ENCODE measurements at places on chromosomes 2 and 18.

DNA sequence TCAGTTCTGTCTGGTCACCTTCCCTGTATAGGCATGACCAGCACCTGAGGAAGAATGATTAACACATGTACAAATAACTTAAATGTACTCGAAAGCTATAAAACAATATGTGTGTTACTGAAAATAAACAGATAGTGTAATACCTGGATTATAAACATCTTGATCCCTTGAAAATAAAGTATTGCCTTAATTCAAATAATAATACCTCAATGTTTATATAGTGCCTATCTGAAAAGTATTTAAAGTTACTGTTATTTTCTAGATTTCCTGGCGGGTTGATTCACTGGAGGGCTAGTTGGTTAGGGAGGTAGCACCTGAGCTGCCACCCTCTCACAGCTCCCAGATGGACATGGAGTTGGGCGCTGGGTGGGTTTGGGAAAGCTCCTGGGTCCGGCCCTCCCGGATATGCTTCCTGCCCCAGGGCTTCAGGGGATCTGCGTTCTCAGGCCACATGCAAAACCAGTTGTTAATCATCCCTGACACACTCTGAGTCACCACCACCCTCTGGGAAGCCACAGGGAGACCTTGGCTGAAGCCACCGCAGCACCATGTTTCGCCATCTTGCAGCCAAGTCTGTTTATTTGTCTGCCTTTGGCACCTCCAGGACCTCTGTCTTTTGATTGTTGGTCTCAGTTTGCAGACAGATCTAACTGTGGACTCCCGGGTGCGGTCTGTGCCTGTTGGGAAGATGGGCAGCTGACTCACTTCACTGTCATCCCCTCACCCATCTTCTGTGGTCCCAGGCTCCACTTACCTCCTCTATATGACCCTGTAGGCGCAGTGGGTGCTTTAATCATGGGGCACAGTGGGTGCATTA lies 35.3 kb downstream of the RAB31 start:
- peak; percentile 92 for DNase-seq

- DNase-seq: no peak
These were observed 13.1 kb upstream of the PPP1R1C start for GRCh38 chr2:181972431-181973170.

GRCh38 chr2:62971936-62972335 lies 78.7 kb upstream of the OTX1 start:
- no peak for DNase-seq

DNA sequence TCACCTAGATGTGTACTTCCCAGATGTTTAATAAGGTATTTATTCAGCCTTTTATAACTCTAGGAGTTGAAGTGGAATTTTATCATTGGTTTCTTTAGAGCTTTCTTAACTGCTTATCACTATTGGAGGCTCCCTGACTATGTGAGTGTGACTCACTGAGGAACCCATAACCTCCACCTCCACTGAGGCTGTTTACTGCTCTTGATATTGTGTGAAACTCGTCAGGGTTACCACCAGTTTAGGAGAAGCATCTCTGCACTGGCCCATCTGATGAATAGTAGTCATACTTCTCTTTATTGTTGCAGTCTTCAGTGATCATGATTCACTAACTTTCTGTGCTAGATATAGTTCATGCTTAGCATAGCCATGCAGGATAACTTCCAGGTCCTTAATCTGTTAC lies 79.6 kb upstream of the UBXN4 start:
- no peak for DNase-seq

GRCh38 chr2:28271231-28271918 lies 121.3 kb upstream of the FOSL2 start:
- no peak for DNase-seq

DNA sequence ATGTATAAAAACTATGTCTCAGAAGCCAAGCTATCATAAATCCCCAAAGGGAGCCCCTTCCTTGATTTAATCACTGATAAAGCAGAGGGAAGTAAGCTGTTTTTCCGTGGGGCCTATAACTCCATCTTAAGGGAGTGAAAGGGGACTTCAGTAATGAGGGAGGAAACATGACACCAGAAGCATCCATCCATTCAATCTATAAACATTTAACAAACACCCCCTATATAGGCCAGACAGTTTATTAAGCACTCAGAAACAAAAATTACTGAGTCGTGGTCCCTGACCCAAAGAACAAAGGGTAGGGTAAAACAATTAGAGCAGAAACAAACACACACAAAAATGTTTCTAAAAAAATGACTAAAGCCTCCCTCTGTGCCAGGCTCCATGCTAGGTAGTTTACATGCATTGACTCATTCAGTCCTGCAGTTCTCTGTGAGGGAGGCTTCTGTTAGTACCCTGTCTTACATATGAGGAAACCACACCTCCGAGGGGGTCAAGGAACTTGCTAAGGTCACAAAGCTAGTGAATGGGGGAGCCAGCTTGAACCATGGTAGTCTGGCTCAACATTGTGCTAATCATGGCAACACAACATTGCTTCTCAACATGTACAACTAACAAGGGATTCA lies 472.1 kb downstream of the CDH2 start:
- peak; percentile 47 for DNase-seq

DNA sequence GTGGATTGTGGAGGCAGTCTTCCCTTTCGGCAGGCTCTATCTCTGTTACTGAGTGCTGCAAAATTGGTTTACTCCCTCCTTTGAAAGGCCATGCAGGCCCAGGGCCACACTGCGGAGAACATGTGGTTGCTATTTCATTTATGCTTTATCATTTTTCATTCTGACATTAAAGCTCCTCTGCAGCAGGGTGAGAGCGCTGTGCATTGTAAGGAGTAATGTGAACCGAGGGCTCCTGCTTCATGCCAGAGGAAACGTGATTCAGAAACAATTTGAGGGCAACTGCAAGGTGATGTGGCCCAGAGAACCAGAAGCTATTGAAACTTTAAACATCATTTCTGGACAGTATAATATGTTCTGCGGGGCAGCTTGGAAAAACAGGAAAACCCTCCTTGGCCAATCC lies 341.6 kb upstream of the NT5C1B start:
- no peak for DNase-seq

DNA sequence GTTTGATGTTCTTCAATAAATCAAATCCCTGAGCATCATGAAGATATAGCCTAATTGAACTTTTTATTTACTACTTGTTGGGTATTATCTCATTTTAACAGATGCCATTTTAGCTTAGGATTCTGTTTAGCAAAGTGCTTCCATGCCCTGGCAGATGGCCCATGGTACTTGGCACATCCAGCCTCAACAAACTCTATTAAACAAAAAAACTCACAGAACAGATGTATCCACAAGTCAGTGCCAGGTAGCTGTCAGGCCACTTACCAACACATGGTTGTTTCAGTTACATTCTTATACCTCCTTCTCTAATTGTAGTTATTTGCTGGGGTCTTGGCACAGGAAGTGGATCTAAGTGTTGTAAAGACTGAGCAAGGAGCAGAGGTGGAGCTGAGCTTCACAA lies 29.6 kb downstream of the GAD1 start:
- no peak for DNase-seq

GRCh38 chr18:32251466-32251865 lies 61.6 kb downstream of the MEP1B start:
- no peak for DNase-seq

DNA sequence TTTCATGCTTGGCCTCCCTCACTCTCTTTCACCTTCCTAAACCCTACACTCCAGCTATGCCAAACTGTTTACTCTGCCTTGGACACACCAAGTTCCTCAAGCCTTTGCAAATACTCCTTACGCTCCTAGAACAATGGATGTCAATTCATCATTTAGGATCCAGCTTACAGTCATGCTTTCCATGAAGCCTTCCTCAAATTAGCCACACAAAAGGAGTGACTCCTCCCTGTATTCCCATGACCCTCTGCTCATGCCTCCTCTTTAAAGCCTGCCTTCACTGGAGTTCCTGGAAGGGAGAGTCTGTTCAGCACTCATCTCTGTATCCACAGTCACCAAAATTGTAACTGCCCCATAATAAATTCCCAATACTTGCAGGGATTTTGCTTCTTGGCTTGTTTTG lies 721 bp upstream of the EHD3 start:
- DNase-seq: peak; percentile 16

DNA sequence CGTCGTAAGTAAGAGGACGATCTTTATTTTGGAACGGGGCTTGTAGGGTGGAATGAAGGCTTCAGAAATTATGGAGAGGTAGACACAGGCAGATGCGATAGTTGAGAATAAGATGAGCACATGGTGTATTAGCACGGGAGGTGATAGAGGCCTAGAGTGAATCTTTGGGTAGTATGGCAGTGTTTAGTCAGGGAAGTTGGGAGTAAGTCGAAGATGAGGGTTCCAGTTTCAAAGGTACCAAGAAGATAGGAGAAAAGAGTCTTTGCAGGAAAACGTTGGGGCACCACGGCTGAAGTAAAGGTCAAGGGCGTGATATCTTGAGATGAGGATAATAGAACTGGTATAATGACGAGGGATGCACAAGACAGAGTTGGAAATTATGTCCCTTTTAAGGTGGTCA lies 654 bp downstream of the PIK3C3 start:
- DNase-seq: no peak

GRCh38 chr2:1653956-1654695 lies 90.2 kb downstream of the PXDN start:
- peak; percentile 66 for DNase-seq

DNA sequence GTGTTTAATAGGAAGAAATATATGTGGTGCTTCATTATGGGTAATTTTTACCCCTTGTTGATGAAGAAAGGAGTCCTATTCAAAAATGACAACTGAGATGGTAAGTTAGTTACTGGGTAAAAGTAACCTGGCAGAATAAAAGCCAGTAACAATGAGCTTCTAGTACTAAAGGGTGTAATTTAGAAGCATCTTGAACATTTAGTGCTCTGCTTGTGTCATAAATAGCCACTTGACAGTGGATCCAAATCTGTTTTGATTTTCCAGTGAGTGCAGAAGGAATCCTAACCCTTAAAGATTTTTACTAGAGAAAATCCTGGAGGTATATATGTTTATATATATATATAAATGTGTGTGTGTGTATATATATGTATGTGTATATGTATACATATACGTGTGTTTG lies 15.1 kb downstream of the COMMD1 start:
- no peak for DNase-seq

DNA sequence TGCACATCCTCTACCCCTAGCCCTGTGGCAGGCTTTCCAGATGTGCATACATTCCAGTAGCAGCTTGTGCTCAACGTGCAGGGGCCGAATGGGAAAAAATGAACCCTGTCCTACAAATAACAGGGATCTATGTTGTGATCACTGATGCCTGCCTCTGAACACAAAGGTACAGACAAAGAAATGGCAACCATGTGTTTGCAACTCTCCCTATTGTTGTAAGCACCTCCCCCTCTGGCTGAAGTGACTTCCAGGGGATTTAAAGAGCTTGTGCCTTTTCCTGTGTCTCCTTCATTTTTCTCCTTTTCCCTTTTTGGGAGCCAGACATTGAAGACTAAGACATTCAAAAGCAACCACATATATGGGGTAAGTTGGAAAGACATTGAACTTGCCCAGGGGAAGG lies 21.6 kb downstream of the ARHGAP25 start:
- DNase-seq: no peak

- DNase-seq: no peak
These were observed 661 bp upstream of the MGAT5 start for GRCh38 chr2:134253117-134253704.

DNA sequence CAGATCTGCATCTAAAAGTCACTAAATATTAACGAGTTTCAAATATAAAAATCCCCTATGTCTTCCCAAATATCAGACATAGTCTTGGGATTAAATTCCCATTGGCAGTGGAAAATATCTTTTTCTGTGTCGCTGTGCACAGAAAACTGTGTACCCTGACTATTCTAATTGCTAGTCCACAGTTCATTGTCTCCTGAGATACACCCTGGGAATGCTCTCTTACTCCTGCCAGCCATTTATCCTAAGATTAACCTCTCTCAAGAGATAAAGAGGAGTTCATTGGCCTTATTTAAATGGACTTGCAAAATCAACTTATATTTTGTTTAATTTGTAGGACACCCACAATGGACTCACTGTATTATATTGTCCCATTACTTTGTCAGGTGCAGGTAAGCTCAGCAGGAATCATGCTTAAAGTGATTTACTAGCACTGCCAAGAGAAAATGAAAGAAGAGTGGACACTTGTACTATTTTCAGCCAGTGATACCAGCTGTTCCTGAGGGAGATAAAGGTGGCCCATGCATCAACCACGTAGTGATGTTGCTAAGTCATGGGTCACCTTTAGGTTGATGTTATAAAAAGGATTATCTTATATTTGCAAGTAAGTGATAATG lies 553.8 kb downstream of the PIK3C3 start:
- no peak for DNase-seq

- no peak for DNase-seq
These were observed 2.4 kb upstream of the MERTK start for GRCh38 chr2:111896024-111896423.

All from kidney glomerular epithelial cell (primary cell).